Activated CD4-positive, alpha-beta T cell treated with anti-CD3 and anti-CD28 coated beads, Interleukin-2, amount 50 U/mL, for 48 hours (primary cell): ENCODE measurements at places on chromosomes 1 and 21.
A peak's percentile ranks its signal among the peaks of the same experiment; 100 is the strongest.

DNA sequence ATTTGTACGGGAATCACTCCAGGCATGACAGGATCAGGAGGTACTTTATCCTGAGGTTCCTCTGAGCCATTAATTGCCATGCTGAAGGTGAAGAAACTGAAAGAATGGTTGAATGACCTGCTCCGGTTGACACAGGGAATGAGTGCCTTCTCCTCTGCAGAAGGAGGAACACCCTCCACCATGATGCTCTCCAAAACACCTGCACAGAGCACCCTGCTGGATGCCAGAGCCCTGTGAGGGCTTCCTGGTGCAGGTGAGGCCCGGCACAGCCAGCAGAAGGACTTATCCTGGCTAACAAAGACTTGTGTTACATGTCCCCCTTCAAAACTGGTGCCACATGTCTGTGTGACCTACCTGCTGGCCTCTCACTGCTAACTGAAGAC, 14.3 kb upstream of the LBR start:
- no peak for DNase-seq

- DNase-seq = peak; percentile 75
Observed at GRCh38 chr1:41728403-41729202, 190.1 kb downstream of the HIVEP3 start.

GRCh38 chr1:164702216-164702615, 143.2 kb downstream of the PBX1 start:
- no peak for DNase-seq

GRCh38 chr1:85449356-85449755, 15.6 kb downstream of the DDAH1 start:
- DNase-seq = no peak

GRCh38 chr1:241696172-241696814, 44.2 kb downstream of the WDR64 start:
- DNase-seq = no peak

- no peak for DNase-seq
Observed at GRCh38 chr1:1118011-1118875, 2.4 kb upstream of the C1orf159 start.
